ENCODE measurements at places on chromosomes 3 and 15. TPM values are rescaled to one million over a fixed set of nuclear protein-coding genes. Genes with fewer than 3 reads are reported as not detected.

GRCh38 chr3:125261031-125261430 lies 48.5 kb upstream of the SLC12A8 start:
- no peak overlapping the region for H3K27ac ChIP-seq
- H3K4me1 ChIP-seq, result no peaks in the 10 kb centered on the region
- no peaks in the 10 kb centered on the region for H3K27me3 ChIP-seq
- no peaks in the 10 kb centered on the region for H3K36me3 ChIP-seq
- no peak overlapping the region for H3K4me3 ChIP-seq
- no peak for DNase-seq

DNA sequence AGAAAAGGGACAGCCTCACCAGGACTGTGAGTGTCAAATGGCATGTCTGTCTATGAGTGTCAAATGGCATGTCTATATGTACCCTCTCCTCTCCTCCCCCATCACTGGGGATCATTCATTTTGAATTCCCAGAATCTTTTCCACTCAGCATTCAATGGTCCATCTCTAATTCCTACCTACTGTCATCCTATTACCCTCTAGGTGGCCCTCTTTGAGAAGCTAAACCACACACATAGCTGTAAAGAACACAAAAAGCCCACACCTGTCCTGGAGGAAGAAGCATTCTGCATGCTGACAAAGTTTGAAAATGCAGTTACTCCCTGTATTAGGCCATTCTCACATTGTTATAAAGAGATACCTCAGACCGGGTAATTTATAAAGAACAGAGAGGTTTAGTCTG lies 46.2 kb upstream of the PYDC2 start:
- DNase-seq, result no peak
- no peaks in the 10 kb centered on the region for H3K27me3 ChIP-seq
- H3K36me3 ChIP-seq, result no peaks in the 10 kb centered on the region
- H3K4me3 ChIP-seq, result no peak overlapping the region
- no peak overlapping the region for H3K27ac ChIP-seq

GRCh38 chr3:72120806-72121778 lies 336.1 kb upstream of the PROK2 start:
- no peaks in the 10 kb centered on the region for H3K36me3 ChIP-seq
- H3K4me1 ChIP-seq, result no peaks in the 10 kb centered on the region
- no peaks in the 10 kb centered on the region for H3K27me3 ChIP-seq
- no peak for DNase-seq
- H3K4me3 ChIP-seq, result no peak overlapping the region

- H3K27ac ChIP-seq, result no peak overlapping the region
- no peak for DNase-seq
- no peaks in the 10 kb centered on the region for H3K4me1 ChIP-seq
- H3K4me3 ChIP-seq, result no peak overlapping the region
- H3K27me3 ChIP-seq, result no peaks in the 10 kb centered on the region
- no peaks in the 10 kb centered on the region for H3K36me3 ChIP-seq
Measured at GRCh38 chr3:52733256-52733891, 27.5 kb downstream of the SPCS1 start.

- H3K36me3 ChIP-seq, result no peaks in the 10 kb centered on the region
- no peak overlapping the region for H3K4me3 ChIP-seq
- DNase-seq, result no peak
- no peaks in the 10 kb centered on the region for H3K27me3 ChIP-seq
- no peaks in the 10 kb centered on the region for H3K4me1 ChIP-seq
Measured at GRCh38 chr3:126912027-126912422, 70.9 kb upstream of the PLXNA1 start.

DNA sequence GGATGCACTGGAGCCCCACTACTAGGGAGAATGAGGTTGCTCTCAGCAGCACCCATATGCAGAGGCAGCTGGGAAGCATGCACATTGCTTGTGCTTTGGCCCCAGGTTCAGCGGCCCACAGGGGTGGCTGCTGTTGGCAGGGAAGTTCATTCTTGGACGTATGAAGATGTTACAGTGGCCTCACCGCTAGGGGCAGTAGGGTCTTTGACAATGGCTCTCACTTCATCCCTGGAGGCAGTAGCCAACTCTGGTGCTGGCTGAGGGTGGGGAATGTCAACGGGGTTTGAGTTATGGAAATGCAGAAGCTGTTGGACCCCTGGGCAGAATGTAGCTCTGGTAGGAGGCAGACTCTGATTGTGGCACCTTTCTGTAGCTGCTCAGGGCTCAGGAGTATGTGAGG lies 279.9 kb downstream of the SCAPER start:
- H3K27ac ChIP-seq, result no peak overlapping the region
- H3K4me3 ChIP-seq, result no peak overlapping the region
- H3K27me3 ChIP-seq, result no peaks in the 10 kb centered on the region

- H3K27ac ChIP-seq, result no peak overlapping the region
- no peaks in the 10 kb centered on the region for H3K4me1 ChIP-seq
- no peaks in the 10 kb centered on the region for H3K27me3 ChIP-seq
- no peak overlapping the region for H3K4me3 ChIP-seq
- DNase-seq, result no peak
- H3K36me3 ChIP-seq, result no peaks in the 10 kb centered on the region
Measured at GRCh38 chr3:38318766-38319671, 27.6 kb upstream of the XYLB start.

The SH3GL3 gene
- total RNA-seq, result 11.8 TPM

The ROBO1 gene
- total RNA-seq, result 12.9 TPM
